ENCODE measurements at places on chromosomes 5 and 9.

GRCh38 chr5:42840842-42841567 lies 29.3 kb upstream of the SELENOP start:
- DNase-seq: no peak

DNA sequence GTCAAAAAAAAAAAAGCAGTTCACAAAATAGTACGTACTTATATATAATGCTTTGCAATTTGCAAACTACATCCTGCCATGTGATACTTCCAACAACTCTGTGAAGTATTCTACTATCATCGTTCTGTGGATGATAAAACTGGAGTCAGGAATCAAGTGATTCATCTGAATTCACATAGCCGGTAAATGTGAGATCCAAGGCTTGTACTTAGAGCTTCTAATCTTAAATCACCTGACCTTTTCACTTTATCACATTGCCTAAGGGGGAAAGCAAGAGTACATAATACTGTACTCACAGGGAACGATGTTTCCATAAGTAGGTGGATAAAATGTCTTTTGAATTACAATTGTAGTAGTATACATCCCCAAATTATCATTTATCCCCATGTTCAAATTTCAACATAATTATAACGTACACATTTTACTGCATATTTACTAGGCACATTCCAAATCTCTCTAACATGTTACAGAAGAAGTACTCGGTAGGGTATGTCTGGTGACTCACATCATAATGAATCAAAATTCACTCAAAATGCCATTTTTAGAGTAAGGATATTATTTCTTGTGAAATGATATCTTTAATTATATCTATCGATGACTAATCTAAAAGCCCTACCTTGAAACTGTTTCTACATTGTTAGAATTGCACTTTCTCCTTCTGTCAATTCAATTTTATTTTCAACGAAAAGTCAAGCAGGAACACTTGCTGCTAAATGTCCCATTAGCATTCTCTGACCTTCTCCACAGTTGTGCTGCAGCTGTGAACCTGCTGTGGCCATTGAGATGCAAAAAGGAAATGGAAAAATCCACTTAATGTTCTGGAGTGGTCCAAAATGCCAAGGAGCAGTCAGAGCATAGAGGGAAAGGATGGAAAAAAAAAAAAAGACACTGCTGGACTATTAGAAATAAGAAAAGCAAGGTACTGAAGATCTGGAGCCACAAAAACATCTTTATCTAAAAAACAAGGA lies 78.9 kb downstream of the OR2K2 start:
- DNase-seq: no peak

DNA sequence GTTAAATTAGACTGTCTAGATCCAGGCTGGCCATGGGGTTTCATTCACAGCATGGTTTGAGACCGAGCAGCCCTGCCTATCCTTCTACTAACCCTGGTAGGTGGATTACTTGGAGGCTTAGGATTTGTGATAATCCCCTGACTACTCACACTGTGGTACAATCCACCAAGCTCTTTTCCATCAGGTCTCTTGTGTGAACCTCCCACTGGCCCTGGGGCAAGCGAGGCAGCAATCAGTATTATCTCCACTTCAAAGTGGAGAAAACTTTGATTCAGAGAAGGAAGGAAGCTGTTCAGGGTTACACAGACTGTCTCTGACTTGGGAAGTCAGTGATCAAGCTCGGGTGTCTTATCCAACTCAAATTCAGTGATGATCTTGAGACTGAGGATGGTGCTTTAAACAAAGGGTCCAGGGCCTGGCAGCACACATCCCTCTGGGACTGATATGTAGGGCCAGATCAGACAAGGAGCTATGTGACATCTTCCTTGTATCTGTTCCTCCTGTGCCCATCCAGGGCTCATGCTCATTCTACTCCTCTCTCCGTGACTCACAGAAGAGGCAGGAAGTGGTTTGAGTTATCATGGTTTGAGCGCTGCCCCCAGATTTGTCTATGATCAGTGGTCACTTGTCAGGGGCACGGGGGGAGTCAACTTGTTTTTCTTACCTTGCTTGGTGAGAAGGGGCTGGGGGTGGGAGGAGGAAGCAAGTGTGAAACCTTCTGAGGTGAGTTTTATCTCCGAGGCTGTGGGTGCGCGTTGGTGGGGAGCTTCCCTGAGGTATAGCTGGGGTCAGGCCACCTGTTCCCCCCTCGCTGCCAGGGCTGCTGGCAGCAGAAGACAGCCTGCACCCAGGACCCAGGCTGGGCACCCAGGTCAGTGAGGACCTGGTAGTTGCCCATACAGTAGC lies 48.6 kb downstream of the RGS3 start:
- DNase-seq: peak; percentile 74

GRCh38 chr5:159804121-159804520 lies 112.2 kb upstream of the ADRA1B start:
- DNase-seq: no peak

GRCh38 chr5:122937914-122938313 lies 92.5 kb downstream of the SNX24 start:
- DNase-seq: no peak

- DNase-seq: peak; percentile 6
Observed at GRCh38 chr5:176994460-176995121, 12.0 kb downstream of the UIMC1 start.

DNA sequence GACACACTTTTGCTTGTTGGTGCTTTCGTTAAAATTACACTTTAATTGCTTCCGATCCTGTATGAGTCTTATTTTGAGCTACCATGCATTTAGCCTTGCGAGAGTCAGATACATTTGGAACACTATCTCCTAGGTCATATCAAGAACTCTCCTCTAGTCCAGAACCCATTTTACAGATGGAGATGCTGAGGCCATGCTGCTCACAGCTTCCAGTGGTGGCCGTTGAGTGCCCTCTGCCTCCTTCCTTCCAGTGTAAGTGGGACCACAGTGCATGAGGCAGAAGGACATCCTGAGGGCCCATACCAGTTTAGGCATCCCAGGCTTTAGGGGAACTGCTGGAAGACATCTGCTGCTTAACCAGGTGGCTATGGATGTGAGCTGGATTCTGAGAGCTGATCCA lies 6.9 kb downstream of the CCNI2 start:
- DNase-seq: no peak

DNA sequence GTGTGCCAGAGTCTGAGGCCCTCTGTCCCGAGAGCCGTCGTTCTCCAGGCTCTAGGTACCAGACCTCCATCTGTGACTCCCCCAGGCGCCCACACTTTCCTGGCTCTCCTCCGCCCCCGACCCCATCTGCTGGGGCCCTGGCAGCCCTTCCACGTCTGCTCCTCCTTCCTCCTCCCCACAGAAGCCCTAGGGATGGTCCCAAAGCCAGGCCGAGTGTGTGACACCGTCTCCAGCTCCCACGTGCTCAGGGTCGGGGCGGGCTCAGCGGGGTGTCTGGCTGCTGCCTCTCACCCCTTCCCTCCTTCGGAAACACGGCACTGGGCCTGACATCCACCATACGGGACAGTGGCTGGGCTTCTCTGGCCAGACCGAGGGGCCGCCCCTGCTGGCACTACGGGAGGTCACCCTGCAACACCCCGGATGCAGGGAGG lies 20.5 kb upstream of the SLC6A19 start:
- DNase-seq: no peak

DNA sequence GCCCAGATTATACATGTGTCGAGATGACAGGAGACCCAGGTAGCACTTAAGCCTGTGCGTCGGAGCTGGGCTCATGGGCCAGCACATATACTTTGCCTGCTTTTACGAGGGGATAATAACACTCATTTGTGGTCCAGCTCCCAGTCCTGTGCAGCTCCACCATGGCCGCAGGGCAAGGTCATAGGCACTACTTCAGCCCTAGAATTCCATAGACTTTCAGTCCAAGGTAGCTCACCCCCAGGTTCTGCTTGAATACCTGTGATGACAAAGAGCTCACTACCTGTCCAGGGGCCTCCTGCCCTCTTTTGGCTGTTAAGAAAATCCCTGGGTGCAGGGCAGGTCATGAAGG lies 1.7 kb downstream of the CORO2A start:
- DNase-seq: no peak

DNA sequence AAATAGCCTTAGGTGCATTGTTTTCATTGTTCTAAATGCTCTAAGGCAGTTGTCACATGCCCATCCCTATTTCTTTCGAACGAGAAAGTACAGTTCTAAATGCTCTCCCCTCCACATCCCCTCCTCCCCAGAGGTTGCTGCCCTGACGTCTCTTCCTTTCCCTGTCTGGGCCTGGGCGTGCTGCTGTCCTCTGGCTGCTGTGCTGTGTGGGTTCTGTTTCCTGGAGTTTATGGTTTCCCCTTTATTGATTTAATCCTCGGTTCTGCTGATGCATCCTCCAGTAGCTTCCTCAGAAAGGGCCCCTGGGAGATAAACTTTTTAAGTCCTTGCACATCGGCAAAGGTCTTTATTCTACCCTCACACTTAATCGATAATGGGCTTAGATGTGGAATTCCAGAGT lies 48.8 kb downstream of the MVB12B start:
- no peak for DNase-seq

- peak; percentile 88 for DNase-seq
Observed at GRCh38 chr5:74762599-74762998, 4.3 kb downstream of the GFM2 start.

DNA sequence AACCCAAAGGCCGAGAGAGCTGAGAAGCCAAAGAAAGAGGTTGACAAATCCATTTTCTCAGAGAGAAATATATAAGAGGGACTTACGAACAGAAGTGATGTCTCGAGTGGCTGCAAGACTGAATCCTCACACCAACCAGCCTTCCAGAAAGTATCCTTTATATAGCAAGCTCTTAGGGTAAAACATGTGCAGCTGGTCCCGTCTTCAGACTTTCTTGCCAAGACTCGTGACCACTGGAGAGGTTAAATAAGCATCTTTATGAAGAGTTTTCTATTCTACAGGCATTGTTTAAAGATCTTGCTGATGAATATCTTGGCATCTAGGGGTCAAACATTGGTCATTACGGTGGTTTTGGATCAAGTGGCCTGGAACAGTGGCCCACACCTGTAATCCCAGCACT lies 16.9 kb upstream of the SLC22A4 start:
- DNase-seq: no peak

GRCh38 chr9:132670457-132671391 lies at the start of gene GTF3C4:
Gene GTF3C4, plus strand, starts transcription at chr9:132670464. Its CDS starts 135 bp downstream, at chr9:132670599.
- DNase-seq: peak; percentile 28

- DNase-seq: no peak
Observed at GRCh38 chr9:3262826-3263529, 262.8 kb downstream of the RFX3 start.

- no peak for DNase-seq
Observed at GRCh38 chr5:5037674-5038073, 102.5 kb upstream of the ADAMTS16 start.

DNA sequence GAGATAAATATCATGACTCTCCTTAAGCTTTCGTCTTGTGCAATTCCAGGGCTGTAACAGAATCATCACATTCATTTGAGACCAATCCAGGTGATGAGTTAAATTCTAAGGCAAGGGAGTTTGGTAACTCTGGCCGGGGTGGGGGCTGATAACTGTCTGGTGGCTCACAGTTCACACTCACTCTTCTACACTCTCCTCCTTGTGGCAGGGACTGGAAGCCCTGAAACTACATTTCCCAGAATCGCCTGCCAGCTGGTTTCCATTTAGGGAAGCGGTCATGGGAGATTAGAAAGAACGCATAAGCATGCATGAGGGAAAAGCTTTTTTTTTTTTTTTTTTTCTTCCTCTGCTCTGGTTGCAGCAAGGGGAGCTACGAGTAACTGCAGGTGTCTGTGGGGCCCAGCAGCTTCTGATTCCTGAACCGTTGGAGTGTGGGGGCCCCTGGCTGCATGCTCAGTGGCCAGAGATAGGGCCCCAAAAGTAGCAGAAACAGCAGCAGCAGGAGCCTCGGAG lies 154.8 kb upstream of the TBC1D2 start:
- peak; percentile 18 for DNase-seq

- no peak for DNase-seq
Observed at GRCh38 chr5:175715627-175716522, 58.0 kb downstream of the HRH2 start.

- peak; percentile 75 for DNase-seq
Observed at GRCh38 chr5:180328296-180329137, 24.6 kb downstream of the GFPT2 start.

- DNase-seq: no peak
Observed at GRCh38 chr9:73006986-73007385, 54.1 kb upstream of the ALDH1A1 start.

DNA sequence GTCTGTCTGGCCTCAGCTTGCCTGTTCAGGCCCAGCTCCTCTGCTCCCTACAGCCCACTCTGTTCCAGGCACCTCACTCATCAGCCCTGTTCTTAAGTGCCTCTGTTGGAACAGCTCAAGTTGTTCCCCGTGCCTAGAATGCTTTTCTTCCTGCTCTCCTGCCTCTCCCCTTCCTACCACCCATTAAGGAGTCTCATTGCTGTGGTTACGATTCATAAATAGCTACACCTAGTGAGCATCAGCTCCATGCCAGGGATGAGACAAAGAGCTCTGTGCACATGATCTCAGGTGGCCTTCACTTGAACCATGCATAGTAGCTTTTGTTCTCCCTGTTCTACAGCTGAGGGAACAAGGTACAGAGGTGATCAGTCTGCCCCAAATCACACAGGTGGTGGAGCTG lies 54.3 kb downstream of the PSD2 start:
- peak; percentile 68 for DNase-seq

- peak; percentile 93 for DNase-seq
Observed at GRCh38 chr9:123929870-123930831, at the start of gene DENND1A. Gene DENND1A, minus strand, starts transcription at chr9:123930126. Its CDS starts 221 bp downstream, at chr9:123929905.

- DNase-seq: no peak
Observed at GRCh38 chr5:16927613-16928012, 8.5 kb downstream of the MYO10 start.

GRCh38 chr5:43418561-43418960 lies 6.4 kb upstream of the CCL28 start:
- DNase-seq: no peak

- DNase-seq: peak; percentile 81
Observed at GRCh38 chr5:109900911-109901627, 211.3 kb downstream of the MAN2A1 start.

DNA sequence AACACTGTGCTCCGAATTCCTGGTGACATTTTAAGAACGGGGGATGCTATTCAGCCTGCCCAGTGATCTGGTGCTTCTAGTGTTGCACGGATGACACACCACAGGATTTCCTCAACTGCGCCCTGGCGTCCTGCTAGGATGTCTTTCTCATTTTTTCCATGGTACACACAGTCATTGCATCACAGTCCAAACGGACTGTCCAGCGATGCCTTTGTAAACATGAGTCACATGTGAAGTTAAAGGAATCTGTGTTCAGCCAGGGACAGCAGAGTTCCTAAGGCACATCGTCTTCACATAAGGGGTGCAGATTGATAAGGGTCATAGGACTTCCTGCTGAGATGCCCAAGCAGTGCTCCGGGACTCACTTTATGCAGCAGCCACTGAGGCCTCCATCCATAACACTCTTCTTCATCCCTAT lies 9.3 kb upstream of the PTPN3 start:
- peak; percentile 72 for DNase-seq
